ENCODE measurements at places on chromosomes 3 and 15.

GRCh38 chr15:84987949-84988624, 6.4 kb downstream of the PDE8A start:
- no peak for DNase-seq

DNA sequence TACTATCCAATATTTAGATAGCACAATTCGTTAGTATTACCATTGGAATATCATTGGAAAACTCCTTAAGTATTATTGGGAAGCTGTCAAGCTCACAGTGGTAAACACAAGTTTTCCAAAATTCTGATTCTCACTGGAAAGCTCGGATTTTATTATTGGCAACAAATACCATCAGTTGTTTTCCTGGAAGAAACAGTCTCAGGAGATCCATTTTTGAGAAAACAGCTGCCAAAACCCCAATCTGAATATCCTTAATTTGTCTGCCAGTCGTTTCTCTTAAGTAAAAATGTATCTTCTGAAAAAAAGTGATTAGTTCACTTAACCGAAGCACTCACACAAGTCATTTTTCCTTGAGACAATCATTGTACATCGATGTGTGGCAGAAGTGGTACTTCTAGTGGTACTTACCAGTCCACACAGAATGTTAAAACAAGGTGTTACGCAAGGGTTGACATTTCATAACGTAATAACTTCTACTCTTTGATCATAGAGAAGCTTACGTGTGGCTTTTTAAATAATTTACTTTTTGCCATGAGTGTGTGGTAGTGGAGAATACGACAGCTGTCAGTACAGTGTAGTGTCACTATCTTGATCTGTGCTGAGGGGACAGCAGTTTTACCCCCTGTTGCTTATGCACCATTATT, 74.9 kb downstream of the FAM43A start:
- no peak for DNase-seq

GRCh38 chr3:158273656-158274055, 163.8 kb downstream of the RSRC1 start:
- no peak for DNase-seq

GRCh38 chr3:120181632-120182031, 87.4 kb upstream of the GSK3B start:
- no peak for DNase-seq

DNA sequence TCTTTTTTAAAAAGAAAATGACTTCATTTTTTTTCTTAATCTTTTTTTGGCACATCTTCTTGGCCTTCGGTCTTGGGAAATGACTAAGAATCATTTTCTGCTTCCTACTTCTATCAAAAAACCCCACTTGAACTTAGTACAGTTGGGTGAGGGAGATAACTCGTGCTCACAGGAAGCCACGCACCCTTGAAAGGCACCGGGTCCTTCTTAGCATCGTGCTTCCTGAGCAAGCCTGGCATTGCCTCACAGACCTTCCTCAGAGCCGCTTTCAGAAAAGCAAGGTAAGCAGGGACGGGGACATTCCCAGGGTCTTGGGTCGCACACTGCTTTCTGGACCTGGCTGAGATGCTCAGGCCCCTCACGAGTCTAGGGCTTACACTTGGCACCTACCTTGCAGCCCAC, at the start of gene CCR4:
CCR4 (plus strand) TSS at position 235 of the 402 bp plus-strand sequence. CDS start 1,779 bp downstream, outside the sequence.
- DNase-seq: no peak

DNA sequence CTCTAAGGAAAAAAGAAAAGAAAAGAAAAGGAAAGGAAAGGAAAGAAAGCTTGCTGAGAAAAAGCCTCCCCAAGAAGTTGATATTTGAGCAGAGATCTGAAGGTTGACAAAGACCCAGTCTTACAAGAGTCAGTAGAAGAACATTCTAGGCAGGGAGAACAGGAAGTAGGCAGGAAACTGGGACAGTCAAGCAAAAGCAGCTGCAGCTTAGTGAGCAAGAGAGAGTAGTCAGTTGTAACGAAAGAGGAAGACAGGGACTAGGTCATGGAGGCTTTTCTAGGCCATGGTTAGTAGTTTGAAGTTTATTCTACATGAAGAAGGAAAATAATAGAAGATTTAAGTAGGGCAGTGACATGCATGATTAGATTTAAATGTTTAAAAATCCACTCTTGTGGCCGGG, 31.8 kb upstream of the KLHL6 start:
- DNase-seq: no peak

DNA sequence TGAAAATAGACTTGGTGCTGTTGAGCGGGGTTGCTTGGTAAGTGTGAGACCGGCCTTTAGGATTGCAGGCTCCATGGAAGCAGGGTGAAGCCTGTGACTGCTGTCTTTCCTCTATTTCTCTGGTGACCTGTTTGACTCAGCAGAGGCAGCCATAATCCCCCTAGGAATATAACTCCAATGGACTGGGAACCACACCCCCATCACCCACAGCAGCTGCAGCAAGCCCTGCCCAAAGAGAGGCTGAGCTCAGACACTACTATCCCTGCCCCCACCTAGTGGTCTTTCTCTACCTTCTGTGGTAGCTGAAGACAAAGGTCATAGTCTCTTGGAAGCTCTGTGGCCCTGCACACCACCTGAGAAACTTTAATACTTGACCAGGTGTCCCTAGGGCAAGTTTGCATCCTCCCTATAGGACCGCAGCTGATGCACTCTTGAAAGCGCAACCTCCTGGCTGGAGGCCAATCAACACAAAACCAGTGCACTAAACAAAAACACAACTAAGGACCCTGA, 133.6 kb upstream of the MRPL3 start:
- DNase-seq: no peak

- DNase-seq: no peak
These were observed 69.2 kb downstream of the DNAJB8 start for GRCh38 chr3:128397484-128397883.

DNA sequence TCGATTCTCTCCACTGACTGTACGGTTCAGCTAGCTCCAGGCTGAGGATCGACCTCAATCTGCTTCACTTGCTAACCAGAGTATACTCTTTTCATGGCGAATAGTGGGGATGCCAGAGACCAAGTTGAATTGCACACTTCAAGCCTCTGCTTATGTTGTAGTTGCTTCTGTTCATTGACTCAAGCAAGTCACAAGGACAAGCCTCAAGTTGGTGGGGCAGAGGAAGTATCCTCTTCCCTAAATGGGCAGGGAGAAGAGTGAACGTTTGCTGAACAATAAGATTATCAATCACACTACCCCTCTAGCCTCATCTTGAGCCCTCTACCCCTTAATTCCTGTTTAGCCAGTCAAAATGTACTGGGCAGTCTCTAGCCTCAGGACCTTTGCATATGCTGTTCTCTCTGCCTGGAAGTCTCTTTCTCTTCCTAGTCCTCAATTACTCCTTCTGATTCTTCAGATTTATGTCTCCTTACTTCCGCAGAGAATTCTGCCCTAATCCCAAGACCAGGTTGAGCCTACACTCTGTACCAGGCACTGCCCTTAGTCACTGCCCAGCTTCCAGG, 390.4 kb upstream of the PROK2 start:
- DNase-seq: no peak
